ENCODE measurements at places on chromosomes 6 and 20.

DNA sequence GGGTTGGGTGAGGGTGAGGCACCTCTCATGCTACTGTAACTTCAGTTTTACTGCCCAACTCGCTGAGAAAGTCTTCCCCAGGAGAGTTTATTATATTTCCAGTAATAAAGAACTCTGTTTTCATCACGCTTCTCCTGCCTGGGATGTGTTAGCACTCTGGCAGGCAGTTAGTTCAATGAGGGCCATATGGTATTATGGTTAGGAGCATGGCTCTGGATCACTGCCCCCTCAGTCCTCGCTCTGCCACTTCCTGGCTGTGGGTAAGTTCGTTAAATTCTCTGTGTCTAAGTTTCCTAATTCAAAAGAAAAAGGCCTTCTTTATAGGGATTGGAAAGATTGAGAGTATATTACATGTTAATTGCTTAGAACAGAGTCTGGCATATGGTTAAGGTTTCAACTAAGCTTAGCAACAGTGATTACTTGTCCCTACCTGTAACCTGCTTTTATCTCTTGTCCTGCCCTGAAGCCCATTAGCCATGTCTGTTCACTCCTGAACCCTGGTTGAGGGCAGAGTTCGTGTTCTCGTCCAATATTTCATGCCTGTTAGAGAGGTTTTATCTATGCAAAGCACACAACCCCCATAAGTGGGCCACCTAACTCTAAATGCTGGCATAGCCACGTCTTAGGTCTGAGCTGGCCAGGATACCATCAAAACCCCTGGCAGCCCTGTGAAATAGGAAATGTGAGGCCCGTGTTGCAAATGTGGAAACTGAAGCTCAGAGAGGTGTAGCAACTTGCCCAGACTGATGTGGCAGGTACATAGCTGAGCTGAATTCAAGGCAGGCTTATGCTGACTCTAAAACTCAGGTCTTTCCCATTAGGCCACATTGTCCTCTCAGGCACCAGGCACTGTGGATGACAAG, 342.5 kb upstream of the JARID2 start:
- DNase-seq = no peak

DNA sequence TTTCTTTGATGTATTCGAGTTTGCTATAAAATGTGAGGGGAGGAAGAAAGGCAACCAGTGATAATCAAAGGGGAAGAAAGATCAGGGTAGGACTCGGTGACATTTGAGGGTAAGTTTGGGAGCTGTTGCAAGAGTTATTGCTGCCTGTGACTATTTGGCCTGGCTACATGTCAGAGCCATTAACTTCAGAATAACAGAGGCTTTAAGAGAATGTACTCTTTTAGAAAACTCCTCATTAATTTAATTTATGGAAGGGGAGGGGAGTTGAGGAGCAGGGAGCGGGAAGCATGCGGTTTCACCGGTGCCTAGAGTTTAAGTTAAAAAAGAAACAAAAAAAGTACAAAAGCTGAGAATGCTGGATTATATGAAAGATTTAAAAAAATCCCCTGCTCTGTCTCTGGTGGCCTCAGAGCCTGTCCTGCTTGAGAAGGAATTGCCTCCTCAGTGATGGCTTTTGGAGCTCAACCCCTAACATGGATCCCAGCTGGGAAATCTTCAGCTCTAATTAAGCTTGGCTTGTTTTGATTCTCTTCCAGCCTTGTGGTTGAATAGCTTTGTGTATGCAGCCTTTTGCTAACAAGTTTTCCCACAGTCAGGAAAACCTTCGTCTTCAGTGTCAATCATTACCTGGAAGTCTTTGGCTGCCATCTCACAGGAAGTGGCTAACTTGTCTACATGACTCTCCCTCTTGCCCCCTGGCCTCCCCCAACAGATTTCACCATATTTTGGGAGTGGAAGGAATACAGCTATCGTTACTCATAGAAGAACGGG, 238.2 kb downstream of the SOX4 start:
- DNase-seq = no peak

- DNase-seq = no peak
These were observed 55.9 kb upstream of the RNF24 start for GRCh38 chr20:4071178-4071693.

GRCh38 chr20:63314566-63315239, 21.7 kb downstream of the COL20A1 start:
- no peak for DNase-seq

- DNase-seq = no peak
These were observed 6.3 kb downstream of the ZMYND8 start for GRCh38 chr20:47350181-47350550.

DNA sequence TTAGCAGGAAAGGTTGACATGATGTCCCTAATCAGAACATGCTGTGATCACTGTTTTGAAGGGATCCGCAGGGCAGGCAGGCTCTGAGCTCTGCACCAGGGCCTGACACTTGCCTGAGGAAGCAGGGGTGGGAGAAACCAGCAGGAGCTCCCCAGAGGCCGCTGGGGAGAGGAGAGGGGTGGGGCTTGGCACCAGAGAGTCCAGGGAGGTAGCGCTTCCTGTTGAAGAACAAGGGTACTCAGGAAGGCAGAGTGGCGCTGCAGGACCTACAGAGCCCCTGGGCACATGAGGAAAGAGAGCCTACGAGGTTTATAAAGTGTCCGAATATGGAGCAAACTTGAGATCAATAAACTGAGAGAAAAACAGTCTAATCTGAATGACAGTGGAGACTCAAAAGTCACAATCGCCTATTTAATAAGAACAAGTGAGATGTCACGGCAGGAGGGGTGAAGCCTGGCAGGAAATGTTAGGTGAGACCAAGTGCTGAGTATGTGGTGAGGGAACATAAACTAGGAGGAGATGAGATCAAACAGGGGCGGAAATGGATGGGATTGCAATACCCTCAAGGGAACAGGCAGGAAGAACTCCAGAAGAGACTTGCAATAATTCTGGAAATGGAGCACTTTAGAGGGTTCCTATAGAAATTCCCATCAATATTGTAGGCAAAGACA, 5.8 kb upstream of the TBXT start:
- no peak for DNase-seq

DNA sequence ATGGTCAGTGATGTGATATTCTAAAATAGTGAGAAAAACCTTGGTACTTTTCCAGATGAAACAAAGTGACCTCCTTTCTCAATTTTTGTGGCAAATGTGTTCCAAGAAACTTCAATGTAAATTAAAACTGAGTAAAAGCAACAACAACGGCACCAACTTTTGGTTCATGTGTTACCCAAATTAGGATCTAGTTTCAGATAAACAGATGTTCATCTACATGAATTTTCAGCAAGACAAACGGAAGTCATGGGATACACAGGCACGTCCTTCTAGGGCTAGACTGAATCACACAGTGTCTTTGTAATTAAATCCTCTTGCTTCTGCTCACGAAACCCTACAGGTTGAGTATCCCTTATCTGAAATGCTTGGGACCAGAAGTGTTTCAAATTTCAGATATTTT, 915.2 kb downstream of the TFAP2A start:
- DNase-seq = no peak

DNA sequence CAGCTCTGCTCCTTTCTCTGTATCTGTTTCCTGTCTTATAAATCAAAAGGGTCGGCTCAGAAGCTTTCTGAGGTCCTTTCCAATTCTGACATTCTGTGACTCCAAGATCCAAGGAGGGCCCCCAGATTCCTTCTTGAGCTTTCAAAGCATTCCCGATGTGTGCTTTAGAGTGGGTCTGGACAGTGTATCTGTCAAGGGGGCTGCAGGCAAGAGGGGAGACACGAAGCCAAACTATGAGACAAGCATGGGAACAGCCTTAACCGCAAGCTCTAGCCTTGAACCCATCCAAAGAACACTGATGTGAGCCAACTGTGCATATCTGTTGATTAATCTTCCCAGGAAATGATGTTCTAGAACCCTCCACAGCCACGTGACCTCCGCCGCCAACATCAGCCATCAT, 73.8 kb downstream of the TSHZ2 start:
- DNase-seq = no peak

GRCh38 chr20:44603327-44603726, 20.9 kb downstream of the PKIG start:
- DNase-seq = no peak

- DNase-seq = no peak
These were observed 34.0 kb downstream of the NUDT3 start for GRCh38 chr6:34358389-34358905.

- DNase-seq = no peak
These were observed 74.6 kb downstream of the SAMD3 start for GRCh38 chr6:130148181-130148580.

GRCh38 chr6:16595514-16596120, 165.6 kb downstream of the ATXN1 start:
- no peak for DNase-seq

GRCh38 chr6:103672169-103672568, 1187.5 kb downstream of the HACE1 start:
- DNase-seq = no peak

DNA sequence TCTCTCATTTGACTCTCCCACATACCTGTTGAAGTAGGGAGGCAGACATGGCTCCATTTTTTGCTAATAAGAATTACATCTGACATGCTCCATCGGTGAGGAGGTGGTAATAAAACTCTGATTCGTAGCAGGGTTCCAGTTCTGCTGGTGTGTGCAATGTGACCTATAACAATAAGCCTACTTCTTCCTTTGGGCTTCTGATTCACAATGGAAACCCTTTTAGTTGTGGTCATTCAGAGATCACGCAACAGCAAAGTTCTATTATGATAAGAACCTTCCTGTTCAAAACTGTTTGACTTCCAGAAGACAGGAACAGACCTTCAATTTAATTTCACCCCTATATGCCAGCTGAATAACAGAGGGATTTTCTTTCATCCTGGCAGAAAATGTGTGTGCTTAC, 31.4 kb upstream of the GSTA4 start:
- no peak for DNase-seq

DNA sequence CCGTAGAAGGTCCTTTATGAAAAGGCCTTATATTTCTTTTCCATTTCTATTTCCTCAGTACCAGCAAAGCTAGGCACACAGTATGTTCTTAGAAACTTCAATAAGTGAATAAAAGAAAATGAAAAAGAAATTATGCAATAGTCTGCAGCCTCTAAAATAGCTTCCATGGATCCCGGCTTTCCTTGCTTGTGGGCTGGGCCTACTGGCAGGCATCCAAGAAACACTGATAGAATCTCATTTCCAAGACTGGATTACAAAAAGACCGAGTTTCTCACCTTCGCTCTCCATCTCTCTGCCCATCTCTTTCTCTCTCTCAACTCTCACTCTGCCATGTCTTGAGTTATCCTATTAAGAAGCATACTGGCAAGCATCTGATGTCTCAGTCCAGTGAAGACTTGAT, 187.5 kb upstream of the FKBP1C start:
- DNase-seq = no peak

GRCh38 chr6:44373787-44374186, 13.7 kb upstream of the CDC5L start:
- no peak for DNase-seq

DNA sequence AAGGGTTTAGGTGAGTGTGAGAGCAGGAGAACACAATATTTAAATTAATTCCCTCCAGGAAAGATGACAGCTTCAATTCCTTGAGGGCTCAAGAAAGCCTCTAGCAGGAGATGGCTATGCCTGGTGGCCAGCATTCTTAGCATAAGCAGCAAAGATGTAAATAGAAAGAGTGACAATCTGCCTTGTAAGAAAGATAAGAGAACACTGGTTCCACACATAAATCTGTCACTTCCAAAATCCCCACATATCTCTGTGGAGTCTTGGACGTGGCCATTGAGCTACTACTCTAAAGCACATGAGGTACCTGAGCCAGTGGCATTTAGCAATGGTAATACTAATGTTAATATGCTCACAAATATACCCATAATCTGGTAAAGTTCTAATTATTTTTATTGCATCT, 29.2 kb downstream of the DEFB114 start:
- no peak for DNase-seq

DNA sequence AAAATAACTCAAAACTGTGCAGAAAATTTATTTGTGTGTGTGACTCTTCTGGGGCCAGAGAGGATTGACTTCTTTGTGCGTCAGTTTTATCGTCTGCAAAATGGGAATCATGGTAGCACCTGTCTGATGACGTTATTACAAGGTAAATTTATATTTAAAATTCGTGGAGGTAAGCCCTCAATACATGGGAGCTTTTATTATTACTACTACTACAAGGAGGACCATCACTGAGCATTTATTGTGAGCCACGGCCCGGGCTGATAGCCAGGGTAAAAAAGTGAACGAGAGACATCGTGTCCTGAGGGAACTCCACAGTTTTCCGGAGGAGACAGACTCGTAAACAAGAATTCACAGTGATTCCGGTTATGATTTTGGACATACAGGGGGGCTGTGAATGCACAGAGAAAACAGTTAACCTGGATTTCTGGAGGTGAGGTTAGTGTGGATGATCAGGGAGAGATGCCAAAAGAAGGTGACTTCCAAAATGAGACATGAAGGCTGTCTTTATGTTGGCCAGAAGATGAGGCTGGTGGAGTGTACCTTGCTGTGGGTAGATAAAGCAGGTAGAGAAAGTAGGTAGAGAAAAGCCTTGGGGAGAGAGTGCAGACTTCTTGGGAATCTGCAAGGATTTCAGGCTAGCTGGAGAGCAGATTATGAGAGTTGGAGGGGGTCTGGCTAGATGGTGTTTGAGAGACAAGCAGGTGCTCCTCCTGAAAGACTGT, 10.6 kb upstream of the SERINC3 start:
- DNase-seq = no peak
